ENCODE measurements at places on chromosomes 6 and 20.

GRCh38 chr6:101779051-101779844, 385.7 kb downstream of the GRIK2 start:
- DNase-seq = no peak

GRCh38 chr6:139525415-139525814, 151.0 kb upstream of the CITED2 start:
- no peak for DNase-seq

DNA sequence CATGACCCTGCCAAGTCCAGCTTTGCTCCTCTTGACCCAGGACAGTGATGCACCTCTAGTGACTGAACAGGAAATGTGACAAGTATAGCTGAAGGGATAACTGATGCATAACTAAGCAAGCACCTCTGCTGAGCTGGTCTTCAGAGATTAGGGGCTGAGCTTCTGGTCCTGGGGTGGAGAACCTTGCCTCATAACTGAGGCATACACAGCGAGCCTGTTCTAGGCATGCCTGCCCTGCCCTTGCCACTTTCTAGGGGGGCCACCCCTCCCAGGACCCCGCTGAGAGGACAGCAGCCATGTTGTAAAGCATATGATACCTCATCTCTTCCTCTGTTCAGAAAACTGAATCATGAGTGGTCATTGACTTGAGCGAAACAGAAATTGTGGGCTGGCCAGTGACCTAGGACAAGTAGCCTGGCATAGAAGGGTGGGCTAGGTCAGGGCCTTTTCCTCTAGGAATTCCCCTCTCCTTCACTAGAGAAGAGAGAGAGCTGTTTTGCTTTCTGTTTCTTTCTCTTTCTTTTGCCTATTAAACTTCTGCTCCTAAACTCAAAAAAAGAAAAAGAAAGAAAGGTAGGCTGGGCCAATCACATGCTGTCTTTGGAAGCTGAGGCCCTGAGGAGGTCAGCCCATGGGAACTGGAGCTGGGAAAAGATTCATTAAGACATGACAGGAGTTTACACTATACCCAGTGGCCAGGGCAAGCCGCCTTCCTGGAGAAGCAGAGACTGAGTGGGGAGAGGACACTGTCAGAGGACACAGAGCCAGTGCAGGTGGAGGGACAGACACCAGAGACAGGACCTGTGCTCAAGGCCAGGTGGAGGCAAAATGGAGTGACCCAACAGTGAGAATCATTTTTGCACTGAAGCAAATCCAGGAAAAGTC, 23.1 kb downstream of the ALDH5A1 start:
- DNase-seq = no peak

- no peak for DNase-seq
Measured at GRCh38 chr6:98484696-98485095, 349.7 kb upstream of the POU3F2 start.
